ENCODE measurements at places on chromosomes 4 and X.

DNA sequence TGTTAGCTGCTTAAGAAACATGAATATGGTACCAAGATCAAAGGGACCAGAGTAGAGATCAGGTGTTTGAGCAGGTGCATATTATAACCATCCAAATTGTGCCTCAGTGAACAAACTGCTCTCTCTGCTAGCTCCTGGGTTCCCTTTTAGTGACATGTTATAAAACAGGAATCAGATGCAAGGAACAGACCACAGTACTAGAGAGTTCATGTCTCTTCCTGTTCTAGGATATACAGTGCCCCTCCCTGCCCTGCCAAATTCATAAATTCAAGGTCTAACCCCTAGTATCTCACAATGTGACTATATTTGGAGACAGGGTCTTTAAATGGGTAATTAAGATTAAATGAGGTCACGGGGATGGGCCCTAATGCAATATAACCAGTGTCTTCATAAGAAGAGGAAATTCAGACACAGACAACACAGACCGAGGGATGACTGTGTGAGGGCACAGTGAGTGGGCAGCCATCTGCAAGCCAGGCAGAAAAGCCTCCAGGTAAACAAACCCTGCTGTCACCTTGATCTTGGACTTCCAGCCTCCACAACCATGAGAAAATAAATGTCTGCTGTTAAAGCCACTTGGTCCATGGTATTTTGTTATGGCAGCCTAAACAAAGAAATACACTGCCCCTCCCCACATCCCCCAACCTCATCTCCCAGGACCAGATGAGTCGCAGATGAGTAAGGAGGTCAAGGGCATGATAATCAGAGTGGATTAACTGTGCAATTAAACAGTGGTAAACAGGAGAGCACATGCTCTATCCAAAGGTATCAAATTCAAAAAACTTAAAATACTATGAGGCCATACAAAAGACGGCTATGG is 82.5 kb downstream of the RBM47 start:
- DNase-seq = no peak

GRCh38 chrX:108323751-108324150 is 114.5 kb downstream of the COL4A6 start:
- DNase-seq = no peak

DNA sequence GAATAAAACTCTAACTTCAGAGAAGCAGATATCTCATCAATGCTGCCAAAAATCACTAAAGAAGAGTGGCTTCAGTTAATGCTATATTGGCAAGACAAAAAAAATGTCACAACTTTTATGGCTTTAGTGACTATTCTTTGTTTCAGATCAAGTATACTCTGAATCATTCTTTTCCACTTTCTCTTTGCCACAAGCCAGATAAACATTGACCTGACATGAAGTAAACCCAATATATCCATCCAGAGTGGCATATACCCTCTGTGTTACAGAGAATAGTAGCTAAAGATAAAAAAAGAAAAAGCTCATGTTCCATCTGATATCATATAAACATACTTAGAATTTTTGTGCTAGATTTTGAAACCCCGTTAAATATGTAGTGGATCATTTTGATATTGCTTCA is 206.7 kb upstream of the CNKSR2 start:
- DNase-seq = no peak

DNA sequence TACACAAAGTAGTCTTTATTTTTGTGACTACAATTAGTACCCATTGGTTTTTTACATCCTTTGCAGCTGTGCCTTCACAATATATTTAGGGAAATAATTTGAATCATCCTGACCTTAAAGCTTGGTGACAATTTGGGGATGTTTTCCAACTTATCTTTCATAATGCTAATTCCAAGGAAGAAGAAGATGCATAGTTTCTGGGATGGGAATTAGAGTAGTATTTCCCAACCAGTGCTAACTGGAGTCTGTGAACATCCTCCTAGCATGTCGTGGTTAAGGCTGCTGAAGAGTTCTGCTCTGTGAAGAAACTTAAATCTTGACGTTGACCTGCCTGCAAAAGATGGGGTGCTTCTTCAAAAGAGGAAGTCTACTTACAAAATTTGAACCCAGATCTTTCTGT is 173.5 kb downstream of the ANK2 start:
- no peak for DNase-seq

DNA sequence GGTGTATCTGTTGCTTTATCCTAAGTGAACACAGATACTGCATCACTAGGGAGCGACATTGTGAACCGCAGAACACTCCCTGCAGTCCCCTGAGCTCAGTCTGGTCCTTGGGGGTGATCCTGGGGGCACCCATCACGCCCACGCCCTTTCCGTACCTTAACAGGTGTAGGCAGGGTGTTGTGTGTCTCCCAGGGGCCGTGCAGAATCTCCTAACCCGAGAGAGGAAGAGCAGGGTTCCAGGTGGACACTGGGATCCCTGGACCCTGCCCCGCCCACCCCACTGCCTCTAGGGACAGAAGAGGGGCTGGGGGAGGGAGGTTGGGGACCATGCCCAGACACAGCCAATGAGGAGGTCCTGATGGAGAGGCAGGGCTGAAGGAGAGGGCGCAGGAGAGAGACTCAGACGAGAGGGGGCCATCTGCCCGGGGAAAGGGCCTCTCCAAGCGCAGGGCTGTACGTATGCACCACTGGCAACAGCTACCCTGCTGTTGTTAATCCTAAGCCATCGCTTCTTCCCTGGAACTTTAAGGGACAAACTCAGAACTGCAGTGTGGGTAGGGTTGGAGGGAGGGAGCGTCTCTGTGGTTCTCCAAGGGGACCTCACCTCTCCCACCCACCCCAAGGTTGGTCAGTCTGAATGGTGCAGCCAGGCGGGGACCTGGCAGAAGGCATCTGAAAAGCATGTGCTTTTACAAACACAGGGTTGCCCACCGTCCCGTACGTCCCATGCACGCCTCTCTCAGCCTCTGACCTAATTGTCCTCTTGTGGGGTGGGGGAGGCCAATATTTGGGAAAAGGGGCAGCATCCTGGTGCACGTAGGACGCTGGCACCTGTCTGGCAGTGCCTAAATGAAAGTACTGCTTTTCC is 2.5 kb downstream of the P2RY8 start:
- DNase-seq = no peak

- no peak for DNase-seq
These were observed 19.1 kb downstream of the PAGE2 start for GRCh38 chrX:55107911-55108310.

DNA sequence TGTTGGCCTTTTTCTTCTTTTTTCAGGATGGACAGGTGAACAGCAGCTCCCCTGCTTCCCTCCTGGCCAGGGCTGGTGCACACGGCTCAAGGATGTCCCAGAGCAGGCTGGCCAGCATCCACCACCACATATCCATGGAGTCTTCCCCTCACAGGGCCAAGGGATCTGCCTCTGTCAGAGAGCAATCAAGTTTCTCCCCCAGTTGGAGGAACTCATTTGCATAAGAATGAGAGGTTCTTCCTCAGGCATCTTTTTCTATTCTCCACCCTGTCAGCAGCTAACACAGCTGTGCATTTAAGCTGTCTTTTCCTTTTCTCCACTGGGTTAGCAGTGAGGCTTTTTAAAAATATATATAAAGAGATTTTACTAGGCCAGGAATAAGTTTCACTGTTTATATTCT is 143.8 kb downstream of the ANAPC10 start:
- no peak for DNase-seq

DNA sequence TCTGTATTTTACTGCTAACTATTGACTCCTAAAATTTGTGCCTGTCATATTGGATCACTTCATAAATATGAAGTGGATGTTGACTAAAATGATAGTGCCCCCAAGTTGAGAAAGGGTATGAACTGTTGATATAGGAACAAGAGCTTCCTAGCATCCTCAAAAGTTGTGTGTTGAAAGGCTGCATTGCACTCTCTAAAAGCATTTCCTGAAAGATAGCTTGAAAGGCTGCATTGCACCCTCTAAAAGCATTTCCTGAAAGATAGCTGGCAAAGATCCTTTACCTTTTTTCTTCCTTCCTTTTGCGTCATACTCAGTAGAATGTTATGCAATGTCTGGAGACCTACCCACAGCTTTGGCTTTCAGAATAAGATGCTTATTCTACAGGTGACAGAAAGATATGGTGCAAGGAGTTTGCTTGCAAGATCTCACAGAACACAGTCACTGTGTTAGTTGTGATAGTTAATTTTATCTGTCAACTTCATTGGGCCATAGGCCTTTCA is 274.6 kb upstream of the GALNTL6 start:
- DNase-seq = no peak

Data from endothelial cell (in vitro differentiated cells).